ENCODE measurements at places on chromosomes 5 and 9.

DNA sequence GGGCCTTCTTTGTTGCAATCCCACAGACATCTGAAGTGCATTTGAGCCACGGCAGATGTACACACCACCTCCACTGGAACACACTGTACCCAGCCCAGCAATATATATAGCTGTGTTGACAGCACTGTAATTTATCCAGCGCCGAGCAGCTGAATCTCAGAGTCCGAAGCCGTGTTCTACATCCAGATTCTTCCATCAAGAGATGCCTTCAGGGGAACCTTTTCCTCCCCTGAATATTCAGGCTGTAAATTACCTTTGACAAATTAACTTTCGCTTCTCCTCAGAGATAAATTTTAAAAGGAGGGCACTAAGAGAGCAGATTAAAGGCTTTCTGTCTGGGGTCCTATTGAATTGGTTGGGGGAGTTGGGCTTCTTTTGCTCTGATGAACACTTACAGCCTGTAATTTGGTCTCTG, 76.4 kb downstream of the ROR2 start:
- DNase-seq, result no peak

GRCh38 chr5:147613359-147613758, 103.5 kb upstream of the DPYSL3 start:
- no peak for DNase-seq

DNA sequence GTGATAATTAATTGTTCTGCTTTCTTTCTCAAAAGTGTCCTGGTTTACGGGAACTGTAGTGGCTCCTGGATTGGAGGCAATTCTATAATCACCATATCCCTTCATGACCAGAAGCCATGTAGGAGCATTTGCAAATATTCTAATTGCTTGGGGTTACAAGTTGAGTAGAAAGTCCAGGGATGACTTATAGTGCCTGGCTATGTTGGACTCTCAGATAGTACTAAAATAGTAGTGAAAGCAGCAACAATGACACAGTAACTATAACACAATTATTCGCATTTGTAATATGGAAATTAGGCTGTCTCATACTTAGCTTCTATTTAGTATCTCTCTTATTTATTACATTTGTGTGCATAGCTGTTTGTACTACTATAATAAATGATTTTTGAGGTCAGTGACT, 712.5 kb upstream of the GRAMD2B start:
- DNase-seq, result no peak

DNA sequence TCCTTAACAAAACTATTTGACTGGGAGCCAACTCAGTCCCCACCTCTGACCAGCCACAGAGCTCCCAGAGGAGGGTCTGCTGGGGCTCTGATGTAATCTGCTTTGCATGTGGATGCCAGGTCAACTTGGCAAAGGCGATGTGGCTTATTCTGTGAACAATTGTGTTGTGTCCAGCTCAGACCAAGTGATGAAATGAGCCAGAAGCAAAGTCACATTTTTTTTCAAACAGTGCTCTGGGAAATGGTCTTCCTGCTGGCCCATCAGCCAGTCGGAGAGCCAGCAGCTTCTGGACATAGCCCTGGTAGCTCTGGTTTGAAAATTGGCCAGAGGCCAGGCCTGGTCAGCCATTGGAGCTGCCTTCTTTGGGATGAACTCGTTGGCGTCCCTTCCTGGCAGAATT, 86.5 kb downstream of the ANGPTL2 start:
- no peak for DNase-seq

GRCh38 chr9:79246170-79246569, 325.6 kb upstream of the TLE4 start:
- DNase-seq, result no peak

DNA sequence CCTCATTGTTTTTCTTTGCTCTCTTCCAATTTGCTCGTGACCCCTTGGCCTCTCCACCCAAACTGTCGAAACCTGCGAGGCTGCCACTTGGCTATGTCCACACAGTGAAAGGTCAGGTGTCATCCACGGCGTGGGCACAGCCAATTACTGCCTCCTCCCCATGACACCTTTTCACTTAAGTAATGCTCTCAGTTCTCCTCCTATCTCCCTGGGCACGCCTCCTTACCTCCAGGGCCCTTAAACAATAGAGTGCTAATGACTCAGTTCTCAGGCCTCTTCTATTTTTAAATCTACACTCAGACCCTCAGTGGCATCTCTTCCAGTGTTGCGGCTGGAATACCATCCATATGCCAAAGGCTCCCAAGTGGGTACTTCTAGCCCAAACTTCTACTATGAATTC, 256.8 kb downstream of the ROR2 start:
- DNase-seq, result no peak
